ENCODE measurements at places on chromosomes 6 and 20. TPM values are rescaled to one million over a fixed set of nuclear protein-coding genes. Genes with fewer than 3 reads are reported as not detected.

NUS1 gene
- total RNA-seq, result 27.0 TPM

PLG gene
- not detected for total RNA-seq

SMOC2 gene
- not detected for total RNA-seq

GTSF1L gene
- not detected for total RNA-seq

CLPSL2 gene
- 0.78 TPM for total RNA-seq

SAMD3 gene
- total RNA-seq, result not detected

LAMA4 gene
- 1.4 TPM for total RNA-seq

BPIFB2 gene
- not detected for total RNA-seq

CNR1 gene
- total RNA-seq, result 1.2 TPM

TGM3 gene
- total RNA-seq, result not detected

SPATA25 gene
- 0.83 TPM for total RNA-seq

CLDN20 gene
- total RNA-seq, result not detected

KCNG1 gene
- total RNA-seq, result 26.2 TPM

PEX3 gene
- total RNA-seq, result 14.7 TPM

OLIG3 gene
- not detected for total RNA-seq

RTN4IP1 gene
- 9.7 TPM for total RNA-seq

RALGAPB gene
- total RNA-seq, result 11.2 TPM

CYB5R4 gene
- 24.7 TPM for total RNA-seq

MAD2L1BP gene
- total RNA-seq, result 34.6 TPM

SLC24A3 gene
- not detected for total RNA-seq

TREM1 gene
- total RNA-seq, result not detected

SLC22A7 gene
- not detected for total RNA-seq

LY6G6F gene
- not detected for total RNA-seq

PCSK2 gene
- not detected for total RNA-seq

SLC17A2 gene
- not detected for total RNA-seq

MRPL18 gene
- 83.7 TPM for total RNA-seq

ZBTB12 gene
- total RNA-seq, result 5.0 TPM

PRR18 gene
- 0.14 TPM for total RNA-seq

ACTL10 gene
- not detected for total RNA-seq

SLC26A8 gene
- total RNA-seq, result not detected

SIRPB1 gene
- 0.84 TPM for total RNA-seq

All from A549 treated with ZK216348 at 1 μM for 4 hours (cell line).